ENCODE measurements at places on chromosomes 7 and 10.

DNA sequence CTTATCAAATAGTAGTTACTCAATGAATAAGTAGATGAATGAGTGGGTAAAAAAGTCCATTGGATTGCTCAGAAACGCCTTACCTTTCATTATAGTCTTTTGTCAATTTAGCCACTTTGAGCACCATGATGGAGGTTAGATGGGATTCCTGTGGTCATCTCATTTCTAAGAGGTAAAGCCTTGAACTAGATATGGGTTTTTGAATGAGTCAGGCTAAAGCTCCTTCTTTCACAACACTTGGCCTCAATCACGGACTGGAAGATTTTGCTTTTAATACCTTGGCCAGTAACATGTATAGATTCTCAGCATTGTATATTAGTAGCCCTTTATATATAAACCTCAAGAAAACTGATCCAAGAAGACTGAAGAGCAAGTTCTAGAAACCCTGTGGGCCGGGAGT lies 99.7 kb upstream of the CCDC6 start:
- DNase-seq = no peak

DNA sequence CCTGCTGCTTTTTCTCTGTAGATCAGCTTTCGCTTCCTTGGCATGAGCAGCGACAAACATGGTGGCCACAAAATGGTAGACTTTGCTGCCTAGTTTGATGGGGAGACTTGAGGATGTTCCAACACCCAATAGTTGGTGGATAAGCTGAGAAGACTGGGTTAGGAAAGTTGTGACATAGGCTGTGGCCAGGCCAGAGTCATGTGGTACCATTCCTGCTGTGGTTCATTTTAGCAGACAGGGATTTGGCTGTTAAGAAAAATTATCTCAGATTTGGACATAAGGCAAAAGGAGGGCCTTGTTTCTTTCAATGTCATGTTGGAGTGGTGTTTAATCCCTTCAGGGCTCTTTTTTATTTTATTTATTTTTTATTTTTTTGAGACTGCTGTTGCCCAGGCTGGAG lies 26.6 kb upstream of the FAM180A start:
- DNase-seq = no peak

- no peak for DNase-seq
These were observed 125.1 kb downstream of the ZMIZ1 start for GRCh38 chr10:79193694-79194382.

GRCh38 chr10:24118246-24118645 lies 90.7 kb upstream of the KIAA1217 start:
- no peak for DNase-seq

DNA sequence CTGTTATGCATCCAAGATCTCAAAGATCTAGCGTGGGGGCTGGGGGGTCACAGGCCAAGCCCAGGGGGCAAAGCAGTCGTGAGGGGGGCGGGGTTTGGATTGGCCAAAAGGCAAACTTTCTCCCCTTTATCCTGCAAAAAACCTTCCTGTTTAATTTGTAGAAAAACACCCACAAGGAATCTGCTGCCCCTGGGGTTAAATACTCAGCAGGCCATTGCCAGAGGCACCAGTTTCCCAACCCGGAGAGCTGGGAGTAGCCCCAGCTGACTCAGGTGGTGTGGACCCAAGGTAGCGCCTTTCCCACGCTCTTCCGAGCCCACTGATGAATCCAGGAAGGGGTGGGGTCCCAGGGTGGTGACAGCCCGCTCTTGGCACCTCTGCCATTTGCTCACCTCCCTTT lies 21.4 kb downstream of the KCP start:
- DNase-seq = no peak

DNA sequence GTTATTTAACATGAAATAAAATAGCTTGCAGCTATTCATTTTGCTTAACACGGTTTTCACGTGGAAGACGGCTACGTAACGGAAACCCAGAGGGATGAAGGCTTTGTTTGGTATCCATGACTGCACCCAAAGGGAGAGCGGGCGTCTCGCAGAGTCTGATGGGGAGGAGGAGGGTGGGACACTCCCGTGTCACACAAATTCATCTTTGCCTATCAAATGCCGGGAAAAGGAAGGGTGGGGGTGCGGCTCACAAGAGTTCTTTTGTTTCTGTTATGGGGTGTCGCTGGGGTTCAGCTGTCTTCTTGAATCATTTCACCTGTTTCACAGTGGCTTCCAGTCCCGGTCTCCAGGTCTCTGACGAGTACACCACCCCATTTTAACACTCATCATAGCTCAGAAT lies 108.5 kb downstream of the ZRANB1 start:
- no peak for DNase-seq

DNA sequence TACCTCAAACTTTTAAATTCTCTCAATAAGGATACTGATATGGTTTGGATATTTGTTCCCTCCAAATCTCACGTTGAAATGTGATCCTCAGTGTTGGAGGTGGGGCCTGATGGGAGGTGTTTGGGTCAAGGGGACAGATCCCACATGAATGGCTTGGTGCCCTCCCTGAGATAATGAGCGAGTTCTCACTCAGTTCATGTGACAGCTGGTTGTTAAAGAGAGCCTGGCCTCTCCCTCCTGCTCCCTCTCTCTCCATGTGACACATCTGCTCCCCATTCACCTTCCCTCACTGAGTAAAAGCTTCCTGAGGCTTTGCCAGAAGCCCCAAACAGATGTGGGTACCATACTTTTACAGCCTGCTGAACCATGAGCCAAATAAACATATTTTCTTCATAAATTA lies 19.2 kb downstream of the ABCB4 start:
- no peak for DNase-seq

DNA sequence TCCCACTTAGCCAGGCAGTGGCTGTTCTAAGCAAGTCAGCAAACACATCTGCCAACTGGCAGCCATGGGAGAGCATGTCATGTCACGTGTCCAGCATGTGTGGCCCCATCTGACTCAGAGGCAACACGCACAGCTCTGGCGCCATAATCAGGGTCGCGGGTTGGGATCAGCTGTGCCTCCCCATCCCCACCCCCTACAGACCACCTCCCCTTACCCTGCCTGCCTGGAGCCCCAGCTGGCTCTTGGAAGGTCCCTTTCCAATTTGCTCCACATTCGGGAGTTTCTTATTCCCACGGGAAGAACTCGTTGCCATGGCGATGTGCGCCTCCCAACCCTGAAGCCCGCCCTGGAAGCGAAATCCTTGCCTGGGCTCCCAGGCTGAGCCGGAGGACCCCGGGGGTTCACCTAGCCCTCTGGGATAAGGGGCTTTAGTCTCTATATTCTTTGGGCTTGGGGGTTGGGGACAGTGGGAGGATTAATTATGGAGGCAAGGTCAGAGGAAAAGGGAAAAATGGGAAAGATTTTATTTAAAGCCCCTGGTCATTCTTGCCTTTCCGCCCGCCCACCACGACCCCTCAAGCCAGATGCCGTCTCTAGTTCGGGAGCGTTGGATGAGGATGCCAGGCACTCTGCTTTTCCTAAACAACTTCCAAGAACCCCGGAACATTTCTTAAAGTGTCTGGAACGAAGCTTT lies 283.7 kb downstream of the ZEB1 start:
- no peak for DNase-seq

DNA sequence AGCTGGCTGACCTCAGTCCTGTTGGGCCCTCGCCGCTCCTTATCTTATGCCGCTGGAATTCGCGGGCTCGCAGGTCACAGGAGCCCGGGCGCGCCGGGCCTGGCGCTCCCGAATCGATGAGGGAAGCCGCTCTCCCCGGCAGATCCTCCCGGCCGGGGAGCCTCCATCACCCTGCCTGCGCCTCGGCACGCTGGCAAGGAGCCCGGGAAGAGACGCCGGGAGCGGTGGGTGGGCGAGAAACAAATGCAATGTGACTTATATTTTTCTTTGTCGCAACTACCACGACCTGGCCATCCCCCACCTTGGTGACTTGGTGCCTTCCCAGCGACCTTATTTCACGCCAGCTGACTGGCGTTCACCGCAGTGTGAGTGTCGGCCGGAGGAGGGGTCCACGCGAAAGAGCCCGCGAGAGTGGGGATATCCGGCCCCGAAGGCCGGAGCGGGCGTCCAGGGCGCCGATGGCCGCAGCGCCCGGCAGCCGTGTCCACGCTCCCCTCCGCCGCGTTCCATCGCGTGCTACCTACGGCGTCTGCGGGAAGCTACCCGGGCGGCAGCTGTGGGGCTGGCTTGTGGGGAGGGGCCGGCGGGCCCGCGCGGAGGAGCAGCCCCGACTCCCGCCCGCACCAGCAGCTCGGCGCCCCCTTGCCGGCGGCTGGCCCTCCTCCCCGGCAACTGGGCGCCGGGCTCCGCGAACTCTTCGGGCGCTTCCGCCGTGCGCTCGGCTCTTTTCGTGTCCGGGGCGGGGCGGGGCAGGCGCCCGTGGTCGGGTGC lies 494 bp upstream of the BMPR1A start:
- peak; percentile 74 for DNase-seq

DNA sequence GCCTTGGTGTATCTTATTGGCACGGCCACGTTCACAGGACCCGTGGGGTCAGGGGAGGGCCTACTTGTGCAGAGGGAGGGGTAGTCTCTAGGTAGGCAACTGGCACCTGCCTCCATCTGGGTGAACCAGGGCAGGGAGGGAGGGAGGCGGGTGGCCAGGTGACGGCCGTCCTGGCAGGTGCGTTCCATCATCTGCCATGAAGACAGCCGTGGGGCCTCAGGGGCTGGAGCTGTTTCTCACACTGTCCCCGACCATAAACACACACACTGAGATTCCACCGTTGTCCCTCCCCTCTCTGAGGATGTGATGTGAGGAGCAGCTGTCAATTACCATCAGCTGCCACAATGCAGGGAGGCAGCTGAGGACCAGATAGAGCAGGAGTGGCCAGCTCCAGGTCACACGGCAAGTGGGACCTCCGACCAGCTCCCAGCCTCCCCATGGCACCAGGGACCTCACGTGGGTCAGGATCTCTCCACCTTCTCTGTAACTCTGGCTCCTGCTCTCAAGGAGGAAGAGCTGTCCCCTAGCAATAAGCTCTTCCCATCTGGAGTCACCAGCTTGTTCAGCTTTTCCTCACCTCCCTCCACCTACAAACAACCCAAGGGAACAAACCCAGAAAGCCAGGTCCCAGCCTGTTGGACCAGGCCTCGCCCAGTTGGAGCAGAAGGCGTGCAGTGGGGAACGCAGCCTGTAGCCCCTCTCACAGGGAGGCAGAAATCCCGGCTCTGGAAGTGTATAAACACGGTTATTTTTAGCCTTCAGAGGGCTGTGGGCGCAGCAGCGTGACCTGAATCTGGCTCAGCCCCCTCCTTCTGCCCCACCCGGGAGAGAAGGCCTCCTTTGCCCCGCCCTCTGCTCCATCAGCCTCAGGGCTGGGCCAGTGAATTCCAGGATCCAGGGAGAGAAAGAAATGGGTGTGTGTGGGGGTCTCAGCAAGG lies 33.1 kb downstream of the ZMIZ1 start:
- DNase-seq = no peak

- DNase-seq = no peak
These were observed 1017.6 kb downstream of the TYW1 start for GRCh38 chr7:68014031-68014736.

DNA sequence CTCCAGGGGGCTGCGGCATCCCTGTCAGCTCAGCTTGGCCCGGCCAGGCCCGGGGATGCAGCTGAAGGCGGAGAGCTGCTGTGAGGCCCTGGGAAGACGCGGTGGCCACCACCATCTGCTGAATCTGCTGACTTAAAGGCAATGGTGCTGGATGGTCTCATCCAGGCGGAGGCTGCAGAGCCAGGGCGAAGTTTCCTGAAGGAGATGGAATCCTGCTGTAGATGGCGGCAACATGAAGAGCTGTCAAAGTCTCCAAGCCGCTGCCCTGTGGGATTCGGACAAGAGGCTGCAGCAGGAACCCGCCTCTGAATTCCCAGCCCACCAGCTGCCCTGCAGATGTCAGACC lies 200.1 kb downstream of the PTPRN2 start:
- DNase-seq = no peak

GRCh38 chr10:91048380-91048779 lies 127.5 kb upstream of the ANKRD1 start:
- DNase-seq = no peak

- no peak for DNase-seq
These were observed 127.0 kb upstream of the JCAD start for GRCh38 chr10:30186371-30186875.

DNA sequence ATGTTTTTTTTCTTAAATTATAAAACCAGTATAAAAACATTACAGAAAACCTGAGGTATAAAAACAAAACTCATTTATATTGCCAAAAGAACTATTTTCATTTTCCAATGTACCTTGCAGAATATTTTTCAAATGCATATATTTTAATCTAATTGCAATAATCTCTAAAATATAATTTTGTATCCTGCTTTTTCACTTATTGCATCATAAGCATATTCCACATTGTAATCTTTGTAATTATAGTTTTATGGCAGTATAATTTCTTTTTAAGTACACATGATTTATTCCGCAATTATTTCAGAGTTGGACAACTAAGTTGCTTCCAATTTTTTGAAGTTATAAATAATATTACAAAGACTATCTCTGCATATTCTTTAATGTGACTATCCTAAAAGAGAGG lies 43.7 kb downstream of the SGCE start:
- no peak for DNase-seq

- DNase-seq = no peak
These were observed 12.6 kb upstream of the TSPAN13 start for GRCh38 chr7:16740996-16741395.

- DNase-seq = no peak
These were observed 46.6 kb downstream of the CLEC2L start for GRCh38 chr7:139570119-139570518.

DNA sequence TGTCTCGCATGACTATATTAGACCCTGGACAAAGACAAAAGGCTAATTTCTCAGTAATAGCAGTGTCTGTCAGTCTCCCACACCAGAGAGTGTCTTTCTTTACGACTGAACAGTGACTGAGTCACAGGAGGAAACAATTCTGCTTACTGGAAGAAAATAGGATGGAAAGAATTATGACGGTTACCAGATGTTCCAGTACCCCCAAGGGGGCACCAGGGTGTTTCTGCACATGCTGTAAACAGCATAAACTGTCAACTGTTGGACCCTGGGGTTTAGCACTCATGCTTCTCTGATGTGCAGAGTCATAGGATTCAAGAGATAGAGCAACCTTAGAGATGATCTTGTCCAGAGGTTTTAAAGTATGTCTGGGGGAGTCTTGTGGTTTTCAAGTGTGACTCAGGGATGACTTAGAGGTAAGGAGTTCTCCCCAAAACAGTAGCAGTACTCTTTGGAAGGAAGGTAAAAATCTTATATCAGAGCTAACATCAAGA lies 291.7 kb downstream of the THSD7A start:
- no peak for DNase-seq

GRCh38 chr7:54788664-54789063 lies 29.7 kb upstream of the SEC61G start:
- no peak for DNase-seq

DNA sequence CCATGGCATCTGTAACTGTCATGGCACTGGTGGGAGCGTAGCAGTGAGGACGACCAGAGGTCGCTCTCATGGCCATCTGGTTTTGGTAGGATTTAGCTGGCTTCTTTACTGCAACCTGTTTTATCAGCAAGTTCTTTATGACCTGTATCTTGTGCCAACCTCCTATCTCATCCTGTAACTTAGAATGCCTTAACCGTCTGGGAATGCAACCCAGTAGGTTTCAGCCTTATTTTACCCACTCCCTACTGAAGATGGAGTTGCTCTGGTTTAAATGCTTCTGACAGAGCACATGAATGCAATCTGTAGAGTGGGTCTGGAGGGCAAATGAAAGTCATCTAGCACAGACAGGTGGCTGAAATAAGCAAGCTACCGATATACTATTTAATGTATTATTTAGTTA lies 55.3 kb upstream of the OPN4 start:
- no peak for DNase-seq

- DNase-seq = no peak
These were observed 311.9 kb upstream of the GNAI1 start for GRCh38 chr7:79822620-79823240.

Measured in activated CD4-positive, CD25-positive, alpha-beta regulatory T cell (primary cell).